ENCODE measurements at places on chromosomes 1 and 21.

GRCh38 chr1:201883266-201883665 is 5.4 kb upstream of the SHISA4 start:
- DNase-seq, result no peak

DNA sequence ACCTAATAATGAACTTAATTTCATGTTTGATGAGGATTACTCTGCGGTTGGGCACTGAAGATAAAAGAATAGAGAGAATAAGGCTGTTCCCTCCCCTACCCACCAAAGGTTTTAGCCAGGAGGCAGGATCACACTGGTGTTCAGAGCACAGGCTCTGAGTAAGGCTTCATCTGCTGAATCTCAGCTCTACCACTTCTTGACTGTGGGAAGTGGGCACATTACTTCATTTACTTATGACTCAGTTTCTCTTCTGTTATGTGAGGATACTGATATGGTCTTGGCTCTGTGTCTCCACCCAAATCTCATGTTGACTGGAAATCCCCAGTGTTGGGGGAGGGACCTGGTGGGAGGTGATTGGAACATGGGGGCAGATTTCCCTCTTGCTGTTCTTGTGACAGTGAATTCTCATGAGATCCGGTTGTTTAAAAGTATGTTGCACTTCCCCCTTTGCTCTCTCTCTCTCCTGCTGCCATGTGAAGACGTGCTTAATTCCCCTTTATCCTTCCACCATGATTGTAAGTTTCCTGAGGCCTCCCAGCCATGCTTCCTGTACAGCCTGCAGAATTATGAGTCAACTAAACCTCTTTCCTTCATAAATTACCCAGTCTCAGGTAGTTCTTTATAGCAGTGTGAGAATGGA is 79.7 kb downstream of the SMYD2 start:
- DNase-seq, result no peak

DNA sequence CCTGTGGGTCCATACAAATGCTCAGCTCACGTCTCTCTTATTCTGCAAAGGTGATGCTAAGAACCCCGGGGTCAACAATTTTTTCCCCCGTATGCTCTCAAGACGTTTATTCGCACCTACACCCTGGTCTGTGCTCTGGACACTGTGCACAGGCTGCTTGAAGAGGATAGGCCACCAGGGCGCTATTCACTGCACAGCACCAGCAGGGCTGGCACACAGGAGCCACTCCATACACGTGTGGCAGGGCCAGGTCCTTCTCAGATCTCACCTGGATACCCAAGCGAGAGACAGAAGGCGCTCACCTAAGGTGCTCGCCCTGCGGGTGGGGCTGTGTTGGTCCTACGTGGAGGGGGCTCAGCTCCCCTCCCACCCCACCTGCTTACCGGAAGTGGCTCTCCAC is 16.7 kb downstream of the TMEM63A start:
- DNase-seq, result no peak

GRCh38 chr1:37549341-37549740 is 4.8 kb downstream of the SNIP1 start:
- no peak for DNase-seq

GRCh38 chr1:154270833-154271232 is 1.6 kb upstream of the HAX1 start:
- no peak for DNase-seq

DNA sequence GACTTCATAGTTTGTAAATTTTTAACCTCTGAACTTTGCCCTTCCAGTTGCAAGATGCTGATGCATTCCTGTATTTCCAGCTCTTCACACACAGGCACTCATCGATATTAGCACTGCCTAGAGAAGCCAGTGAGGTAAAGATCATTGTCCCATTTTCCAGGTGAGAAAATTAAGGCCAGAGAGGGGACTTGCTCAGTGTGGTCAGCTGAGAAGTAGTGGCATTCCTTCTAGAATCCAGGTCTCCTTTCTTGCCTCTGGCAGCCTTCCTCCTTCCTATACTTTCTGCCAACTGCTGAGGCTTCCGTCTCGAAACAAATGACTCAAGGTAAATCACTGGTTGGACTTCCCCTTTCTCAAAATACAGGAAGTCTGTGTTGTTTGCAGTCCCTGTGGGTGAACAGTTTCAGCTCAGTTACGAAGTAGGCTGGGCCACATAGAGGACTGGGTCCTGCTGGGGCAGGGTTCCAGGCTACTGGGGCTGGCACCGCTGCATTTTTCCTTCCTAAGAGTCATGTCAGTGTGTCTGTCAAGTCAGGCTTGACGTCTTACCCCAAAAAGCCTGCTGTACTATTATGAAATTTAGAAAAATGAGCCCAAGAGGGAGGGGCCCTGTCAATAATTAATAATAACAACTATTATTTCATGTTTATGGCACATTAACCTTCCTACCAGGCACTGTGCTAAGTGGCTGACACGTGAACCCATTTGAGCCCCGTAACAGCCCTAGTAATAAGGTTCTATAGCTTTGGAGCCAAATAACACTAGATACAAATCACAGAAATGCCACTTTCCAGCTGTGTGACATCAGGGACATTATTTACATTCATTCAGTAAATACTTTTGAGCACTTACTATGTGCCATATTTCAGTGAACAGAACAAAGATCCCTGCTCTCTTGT is 16.6 kb upstream of the RNF19B start:
- no peak for DNase-seq
